ENCODE measurements at places on chromosomes 13 and 19.

GRCh38 chr19:34654796-34655195 lies 22.2 kb downstream of the SCGB2B2 start:
- DNase-seq = no peak

DNA sequence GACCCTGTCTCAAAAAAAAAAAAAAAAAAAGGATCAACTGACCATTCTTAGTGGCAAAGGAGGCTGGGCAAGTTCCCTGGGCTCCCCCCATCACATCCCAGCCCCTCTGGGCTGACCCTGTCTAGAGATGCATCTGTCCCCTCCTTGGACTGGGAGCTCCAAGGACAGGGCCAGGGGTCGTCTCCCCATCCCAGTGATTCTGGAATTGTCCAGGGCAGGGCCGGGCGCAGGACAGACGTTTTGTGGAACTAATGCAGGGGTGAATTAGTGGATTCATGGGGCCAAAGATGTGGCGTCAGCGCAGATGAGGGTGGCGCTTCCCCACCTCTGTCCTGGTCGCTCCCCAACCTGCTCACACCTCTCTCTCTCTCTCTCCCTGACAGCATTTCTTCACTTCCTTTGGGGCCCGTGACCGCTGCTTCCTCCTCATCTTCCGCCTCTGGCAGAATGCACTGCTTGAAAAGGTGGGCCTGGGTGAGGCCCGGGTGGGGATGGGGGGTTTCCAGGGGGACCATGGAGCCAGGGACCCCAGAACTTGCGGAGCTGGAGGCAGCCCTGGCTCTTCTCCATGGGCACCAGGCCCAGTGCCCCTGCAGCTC lies 11.1 kb downstream of the GRAMD1A start:
- DNase-seq = no peak

- peak; percentile 9 for DNase-seq
These were observed 2.3 kb downstream of the OR7C2 start for GRCh38 chr19:14943601-14944000.

GRCh38 chr13:56515441-56515840 lies 625.3 kb upstream of the PRR20A start:
- DNase-seq = no peak

- no peak for DNase-seq
These were observed 298 bp upstream of the FAM98C start for GRCh38 chr19:38402623-38402966.

GRCh38 chr13:35884211-35884760 lies 246.9 kb downstream of the DCLK1 start:
- DNase-seq = no peak

Measured in HCEC 1CT (cell line).